Posterior cingulate gyrus (tissue), 11 donors: ENCODE measurements at places on chromosomes 13 and 19.

GRCh38 chr19:48469289-48469881 lies at the start of gene CYTH2:
Gene CYTH2, plus strand, starts transcription at chr19:48469369. Its CDS starts 139 bp downstream, at chr19:48469508.
- peak; percentile 88 for DNase-seq

- DNase-seq, result no peak
These were observed 7.6 kb downstream of the GPR32 start for GRCh38 chr19:50777830-50778303.

- no peak for DNase-seq
These were observed 121.7 kb downstream of the SLITRK5 start for GRCh38 chr13:87792878-87793277.

DNA sequence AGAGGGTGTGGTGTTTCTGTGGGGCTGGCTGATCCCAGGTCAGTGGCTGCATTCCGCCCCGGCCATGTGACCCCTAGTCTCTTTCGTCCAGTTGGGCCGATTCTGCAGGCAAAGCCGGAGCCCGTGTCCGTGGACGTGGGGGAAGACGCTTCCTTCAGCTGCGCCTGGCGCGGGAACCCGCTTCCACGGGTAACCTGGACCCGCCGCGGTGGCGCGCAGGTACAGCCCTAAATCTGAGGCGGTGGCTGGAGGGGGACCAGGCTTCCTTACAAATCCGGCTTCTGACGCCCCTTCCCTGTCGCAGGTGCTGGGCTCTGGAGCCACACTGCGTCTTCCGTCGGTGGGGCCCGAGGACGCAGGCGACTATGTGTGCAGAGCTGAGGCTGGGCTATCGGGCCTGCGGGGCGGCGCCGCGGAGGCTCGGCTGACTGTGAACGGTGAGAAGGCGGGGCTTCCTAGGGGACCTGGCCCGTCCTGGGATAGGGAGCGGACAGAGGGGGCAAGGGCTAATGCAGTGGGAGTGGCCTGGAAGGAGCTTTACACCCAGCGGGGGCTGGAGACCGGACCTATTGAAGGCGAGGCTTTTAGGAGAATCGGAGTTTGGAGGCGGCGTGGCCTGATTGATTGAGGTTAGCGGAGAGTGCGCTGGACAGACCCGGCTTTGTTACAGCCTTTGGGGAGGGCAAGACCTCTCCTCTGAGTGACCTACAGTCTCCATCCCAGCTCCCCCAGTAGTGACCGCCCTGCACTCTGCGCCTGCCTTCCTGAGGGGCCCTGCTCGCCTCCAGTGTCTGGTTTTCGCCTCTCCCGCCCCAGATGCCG lies 4.3 kb downstream of the KIRREL2 start:
- no peak for DNase-seq

- no peak for DNase-seq
These were observed 978.4 kb upstream of the SPRY2 start for GRCh38 chr13:81319351-81319750.

GRCh38 chr19:33814181-33815165 lies 17.8 kb downstream of the KCTD15 start:
- no peak for DNase-seq

DNA sequence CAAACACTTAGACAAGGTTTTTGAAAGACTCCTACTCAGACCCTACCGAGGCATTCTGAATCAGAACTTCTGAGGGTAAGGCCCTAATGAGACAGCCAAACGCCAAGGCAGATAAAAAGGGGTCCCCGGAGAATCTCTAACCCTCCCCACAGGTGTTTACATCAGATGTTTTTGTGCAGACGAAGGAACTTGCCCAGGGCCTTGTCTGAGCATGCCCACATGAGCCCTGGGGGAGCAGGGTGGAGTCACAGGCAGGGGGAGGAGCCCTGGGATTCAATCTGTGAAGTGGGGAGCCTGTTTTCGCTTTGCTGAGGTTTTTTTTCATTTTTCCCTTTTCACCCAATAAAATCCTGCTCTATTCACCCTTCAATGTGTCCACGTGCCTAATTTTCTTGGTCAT lies 61.6 kb upstream of the MED4 start:
- no peak for DNase-seq

GRCh38 chr13:79803989-79804388 lies 323.0 kb downstream of the NDFIP2 start:
- DNase-seq, result no peak

GRCh38 chr19:40962460-40962961 lies 28.6 kb upstream of the CYP2B6 start:
- no peak for DNase-seq

GRCh38 chr13:112510002-112510780 lies 77.8 kb downstream of the TUBGCP3 start:
- peak; percentile 38 for DNase-seq
